ENCODE measurements at places on chromosomes 1 and 21. TPM values are rescaled to one million over a fixed set of nuclear protein-coding genes. Genes with fewer than 3 reads are reported as not detected.

Gene OR4F16
- 0.20 TPM for total RNA-seq

Gene SEMA4A
- 1.6 TPM for total RNA-seq

Gene SELENBP1
- 59.5 TPM for total RNA-seq

Gene PODN
- 20.9 TPM for total RNA-seq

Gene TNFRSF8
- not detected for total RNA-seq

Gene KLHDC8A
- total RNA-seq = not detected

Gene SYT14
- 9.1 TPM for total RNA-seq

Gene ANGPTL1
- 16.4 TPM for total RNA-seq

Gene BEND5
- total RNA-seq = 0.59 TPM

Gene KRTAP21-2
- total RNA-seq = not detected

Gene CFAP74
- not detected for total RNA-seq

Gene TRIM46
- total RNA-seq = 5.2 TPM

Gene SYNC
- total RNA-seq = 44.2 TPM

Gene CCSAP
- total RNA-seq = 9.3 TPM

Gene CLIC4
- total RNA-seq = 366 TPM

Gene ZBTB7B
- 27.9 TPM for total RNA-seq

Gene RPL5
- 998 TPM for total RNA-seq

Gene TSTD1
- 10.1 TPM for total RNA-seq

Gene FMO1
- not detected for total RNA-seq

Gene LRRN2
- not detected for total RNA-seq

Gene SPRR1A
- total RNA-seq = not detected

Gene KCNA3
- 0.07 TPM for total RNA-seq

Gene SPATA46
- total RNA-seq = not detected

Gene ALPL
- 0.36 TPM for total RNA-seq

Gene OR2G6
- total RNA-seq = not detected

Gene ACADM
- total RNA-seq = 23.8 TPM

Gene AMY2B
- total RNA-seq = 2.7 TPM

Gene WNT3A
- not detected for total RNA-seq

Gene PGLYRP4
- total RNA-seq = not detected

Gene FTCD
- total RNA-seq = 0.65 TPM

Gene CYP4A11
- total RNA-seq = not detected

Gene GBP7
- not detected for total RNA-seq

Gene RNU1-1
- total RNA-seq = under 0.01 TPM

Gene OR6N1
- total RNA-seq = not detected

Gene ZNF496
- total RNA-seq = 13.7 TPM

Gene SH3GLB1
- total RNA-seq = 59.6 TPM

Gene PIGV
- 14.5 TPM for total RNA-seq

Gene PBX1
- 39.3 TPM for total RNA-seq

Gene CYP4X1
- total RNA-seq = 1.2 TPM

Gene VHLL
- 0.92 TPM for total RNA-seq

Gene DMRTA2
- total RNA-seq = 0.46 TPM

Gene CSF3R
- total RNA-seq = not detected

Gene LMX1A
- total RNA-seq = not detected

Gene PRRX1
- total RNA-seq = 269 TPM

Gene CELA3B
- not detected for total RNA-seq

Gene COL16A1
- 90.8 TPM for total RNA-seq

Gene S100A7
- total RNA-seq = not detected

Gene CRNN
- not detected for total RNA-seq

Gene ERG
- total RNA-seq = 26.9 TPM

Gene UBL4B
- not detected for total RNA-seq

Gene AADACL3
- not detected for total RNA-seq

Gene GSTM5
- 4.1 TPM for total RNA-seq

Gene OR2L3
- not detected for total RNA-seq

Gene KRTAP13-3
- not detected for total RNA-seq

Gene GCSAML
- 0.13 TPM for total RNA-seq

Gene LHX8
- total RNA-seq = not detected

Gene HSD3B1
- total RNA-seq = not detected

Gene C21orf91
- total RNA-seq = 4.9 TPM
